Renal cortex interstitium (tissue), 15 donors: ENCODE measurements at places on chromosomes 5 and 9.
A peak's percentile ranks its signal among the peaks of the same experiment; 100 is the strongest.

DNA sequence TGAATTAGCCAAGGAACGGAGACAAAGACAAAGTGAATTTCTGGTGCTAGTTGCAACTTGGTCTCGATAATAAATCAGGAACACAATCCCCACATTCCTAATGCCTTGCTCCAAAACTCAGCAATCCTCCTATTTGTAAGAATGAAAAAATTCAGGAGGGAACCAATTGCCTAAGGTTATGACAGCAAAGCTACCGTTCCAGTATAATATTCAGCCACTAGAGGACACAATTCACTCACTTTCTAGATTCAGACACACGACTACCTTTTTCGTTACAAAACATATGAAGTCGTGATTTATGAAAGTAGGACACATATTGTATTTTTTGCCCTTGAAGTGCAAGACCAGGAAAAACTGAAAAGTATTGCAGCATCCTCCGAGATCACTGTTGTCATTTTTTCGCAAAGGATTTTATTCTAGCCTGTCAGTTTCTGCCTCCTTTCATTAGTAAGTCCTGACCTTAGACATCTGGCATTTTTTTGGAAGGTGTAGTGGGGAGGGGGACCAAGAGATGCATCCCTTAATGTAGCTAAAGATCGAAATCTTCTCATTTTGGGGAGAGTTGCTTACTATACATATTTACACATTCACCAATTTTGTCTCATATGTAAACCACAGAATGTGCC lies 133.1 kb downstream of the DOCK8 start:
- peak; percentile 24 for DNase-seq

GRCh38 chr9:126149661-126150060 lies 177.0 kb upstream of the MVB12B start:
- no peak for DNase-seq

- DNase-seq: no peak
These were observed 175.2 kb upstream of the DAP start for GRCh38 chr5:10936081-10936855.

- DNase-seq: no peak
These were observed 485.1 kb downstream of the CSNK1G3 start for GRCh38 chr5:123997064-123997461.

GRCh38 chr9:26551971-26552370 lies 340.6 kb downstream of the CAAP1 start:
- no peak for DNase-seq

DNA sequence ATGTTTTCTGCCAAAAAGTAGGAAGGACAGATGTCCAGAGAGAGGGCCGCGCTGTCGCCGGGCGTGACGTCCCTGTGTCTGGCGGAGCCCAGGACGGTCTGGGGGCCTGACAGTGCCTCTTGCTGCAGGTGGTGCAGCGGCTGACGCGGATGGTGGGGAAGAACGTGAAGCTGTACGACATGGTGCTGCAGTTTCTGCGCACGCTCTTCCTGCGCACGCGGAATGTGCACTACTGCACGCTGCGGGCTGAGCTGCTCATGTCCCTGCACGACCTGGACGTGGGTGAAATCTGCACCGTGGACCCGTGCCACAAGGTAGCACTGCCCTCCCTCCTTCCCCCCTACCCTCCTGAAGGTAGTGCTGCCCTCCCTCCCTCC lies 7.8 kb downstream of the NELFB start:
- DNase-seq: no peak

DNA sequence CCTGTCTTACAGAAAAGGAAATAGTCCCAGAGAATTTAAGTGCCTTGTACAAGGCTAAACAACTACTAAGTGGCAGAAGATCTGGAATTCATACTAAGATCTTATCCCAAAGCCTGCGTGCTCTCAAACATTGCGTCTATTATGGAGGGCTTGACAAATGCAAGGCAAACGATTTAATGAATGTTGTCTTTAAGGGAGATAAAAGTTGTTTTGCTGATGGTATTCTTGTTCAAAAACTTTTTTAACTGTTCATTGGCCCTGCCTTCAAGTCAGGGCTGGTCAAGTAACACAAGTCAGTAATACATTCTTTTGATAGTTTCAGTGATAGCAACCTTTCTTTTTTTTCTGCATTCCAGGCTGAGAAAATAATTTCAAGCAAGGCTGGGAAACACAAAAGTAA lies 1.7 kb upstream of the SLC38A9 start:
- no peak for DNase-seq

GRCh38 chr5:5505815-5506214 lies 83.3 kb downstream of the ICE1 start:
- no peak for DNase-seq

GRCh38 chr5:6712142-6712576 lies 1.1 kb upstream of the TENT4A start:
- DNase-seq: peak; percentile 16

DNA sequence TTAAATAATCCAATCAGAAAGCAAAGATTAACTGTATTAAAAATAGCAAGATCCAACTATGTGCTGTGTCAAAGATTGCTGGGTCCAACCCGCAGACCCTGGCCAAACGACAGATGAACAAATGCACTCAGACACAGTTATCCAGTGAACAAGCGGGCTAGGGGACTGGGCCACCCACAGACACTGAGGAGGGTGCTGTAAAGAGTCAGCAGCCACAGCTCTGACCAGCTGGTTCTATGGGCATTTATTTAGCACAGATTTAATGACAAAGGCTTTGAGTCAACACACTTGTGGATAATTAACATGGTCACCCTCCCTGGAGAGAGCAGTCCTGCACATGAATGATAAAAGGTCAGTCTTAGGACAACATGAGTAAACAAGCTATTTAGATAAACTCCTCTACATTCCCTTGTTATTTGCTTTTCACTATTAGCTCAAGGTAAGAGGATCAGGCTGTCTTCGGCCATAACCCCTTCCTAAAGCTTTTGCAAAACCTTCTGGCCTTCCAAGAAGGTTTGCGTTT lies 424.9 kb downstream of the HINT1 start:
- DNase-seq: no peak

- DNase-seq: no peak
These were observed 5.8 kb upstream of the RAB14 start for GRCh38 chr9:121207371-121207940.

GRCh38 chr5:10644192-10644591 lies 80.3 kb downstream of the ANKRD33B start:
- no peak for DNase-seq

DNA sequence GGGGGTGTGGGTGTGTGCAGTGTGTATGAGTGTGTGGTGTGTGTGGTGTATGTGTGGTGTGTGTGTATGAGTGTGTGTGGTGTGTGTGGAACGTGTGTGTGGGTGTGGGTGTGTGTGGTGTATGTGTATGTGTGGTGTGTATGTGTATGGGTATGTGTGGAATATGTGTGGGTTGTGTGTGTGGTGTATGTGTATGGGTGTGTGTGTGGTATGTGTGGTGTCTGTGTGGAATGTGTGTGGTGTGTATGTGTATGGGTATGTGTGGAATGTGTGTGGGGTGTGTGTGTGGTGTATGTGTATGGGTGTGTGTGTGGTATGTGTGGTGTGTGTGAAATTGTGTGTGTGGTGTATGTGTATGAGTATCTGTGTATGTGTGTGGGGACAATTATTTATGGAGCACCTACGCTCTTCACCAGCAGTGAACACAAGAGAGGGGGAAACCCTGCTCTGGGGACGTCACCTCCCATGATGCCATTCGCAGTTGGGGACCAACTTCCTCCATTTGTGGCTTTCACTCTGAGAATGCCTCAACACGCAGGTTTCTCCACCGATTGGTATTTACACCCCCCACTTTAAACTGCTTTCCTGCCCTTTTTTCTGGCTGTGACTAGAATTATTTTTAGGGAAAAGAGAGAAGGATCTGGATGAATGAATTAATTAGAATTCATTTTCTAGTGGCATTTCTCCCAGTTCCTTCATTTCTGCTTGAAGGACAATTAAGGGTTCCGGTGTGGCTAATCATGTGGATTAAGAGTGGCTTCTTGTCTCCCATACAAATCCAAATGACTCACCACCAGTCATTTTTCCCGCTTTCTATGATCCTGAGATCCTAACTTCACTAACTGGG lies 238.1 kb downstream of the ROR2 start:
- DNase-seq: no peak

- no peak for DNase-seq
These were observed 41.7 kb upstream of the SLC9A3 start for GRCh38 chr5:565782-566440.

GRCh38 chr5:135008981-135009735 lies 24.9 kb downstream of the PITX1 start:
- no peak for DNase-seq

DNA sequence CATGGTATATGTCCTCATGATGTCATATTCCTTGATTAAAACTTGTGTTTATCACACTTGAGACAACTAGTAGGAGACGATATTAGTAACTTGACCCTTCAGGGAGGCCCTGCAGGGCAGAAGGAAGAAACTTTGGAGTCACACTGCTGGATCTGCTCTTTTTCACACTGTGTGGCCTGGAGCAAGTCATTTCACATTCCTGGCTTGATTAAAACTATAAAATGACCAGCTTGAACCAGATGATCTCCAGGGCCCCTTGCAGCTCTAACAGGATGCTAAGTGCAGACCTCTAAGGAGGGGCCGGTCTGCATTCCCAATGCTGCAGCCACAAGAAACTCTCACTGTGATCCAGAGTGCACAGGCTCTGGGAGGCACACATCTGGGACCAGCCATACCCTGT lies 146.4 kb upstream of the ZNF366 start:
- peak; percentile 13 for DNase-seq

DNA sequence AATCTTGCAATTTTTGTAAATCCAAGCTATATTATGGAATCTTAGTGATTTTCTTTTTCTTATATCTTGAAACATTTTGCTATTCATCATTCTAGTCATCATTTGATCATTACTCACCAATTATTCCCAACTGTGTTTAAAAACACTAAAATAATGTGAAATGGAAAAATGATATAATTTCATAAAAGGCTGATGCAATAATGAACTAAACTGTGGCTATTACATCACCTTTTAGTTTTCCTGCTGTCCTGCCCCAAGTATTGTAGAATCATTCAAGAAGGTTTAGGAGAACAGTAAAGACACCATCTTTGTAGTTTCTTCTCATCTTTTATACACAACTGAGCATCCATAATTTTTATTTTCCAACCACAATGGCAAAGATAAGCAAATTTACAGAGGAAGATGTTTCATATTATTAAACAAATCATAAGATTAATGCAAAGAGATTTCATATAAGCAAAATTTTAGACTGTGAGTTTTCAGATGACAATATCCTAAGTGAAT lies 431.0 kb upstream of the SLC30A5 start:
- DNase-seq: no peak

- DNase-seq: no peak
These were observed 41.3 kb downstream of the AP3B1 start for GRCh38 chr5:78253201-78253600.

- DNase-seq: no peak
These were observed 1170.6 kb upstream of the NUDT12 start for GRCh38 chr5:104733063-104733669.

DNA sequence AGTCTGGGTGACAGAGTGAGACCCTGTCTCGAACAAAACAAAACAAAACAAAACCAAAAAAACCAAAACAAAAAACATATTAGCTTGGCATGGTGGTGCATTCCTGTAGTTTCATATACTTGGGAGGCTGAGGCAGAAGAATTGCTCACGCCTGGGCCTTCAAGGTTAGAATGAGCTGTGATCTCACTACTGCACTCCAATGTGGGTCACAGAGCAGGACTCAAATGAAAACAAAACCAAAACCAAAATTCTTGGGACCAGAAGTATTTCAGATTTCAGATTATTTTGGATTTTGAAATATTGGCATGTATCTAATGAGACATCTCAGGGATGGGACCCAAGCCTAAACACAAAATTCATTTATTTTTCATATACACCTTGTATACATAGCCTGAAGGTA lies 80.2 kb downstream of the TMC1 start:
- DNase-seq: no peak

DNA sequence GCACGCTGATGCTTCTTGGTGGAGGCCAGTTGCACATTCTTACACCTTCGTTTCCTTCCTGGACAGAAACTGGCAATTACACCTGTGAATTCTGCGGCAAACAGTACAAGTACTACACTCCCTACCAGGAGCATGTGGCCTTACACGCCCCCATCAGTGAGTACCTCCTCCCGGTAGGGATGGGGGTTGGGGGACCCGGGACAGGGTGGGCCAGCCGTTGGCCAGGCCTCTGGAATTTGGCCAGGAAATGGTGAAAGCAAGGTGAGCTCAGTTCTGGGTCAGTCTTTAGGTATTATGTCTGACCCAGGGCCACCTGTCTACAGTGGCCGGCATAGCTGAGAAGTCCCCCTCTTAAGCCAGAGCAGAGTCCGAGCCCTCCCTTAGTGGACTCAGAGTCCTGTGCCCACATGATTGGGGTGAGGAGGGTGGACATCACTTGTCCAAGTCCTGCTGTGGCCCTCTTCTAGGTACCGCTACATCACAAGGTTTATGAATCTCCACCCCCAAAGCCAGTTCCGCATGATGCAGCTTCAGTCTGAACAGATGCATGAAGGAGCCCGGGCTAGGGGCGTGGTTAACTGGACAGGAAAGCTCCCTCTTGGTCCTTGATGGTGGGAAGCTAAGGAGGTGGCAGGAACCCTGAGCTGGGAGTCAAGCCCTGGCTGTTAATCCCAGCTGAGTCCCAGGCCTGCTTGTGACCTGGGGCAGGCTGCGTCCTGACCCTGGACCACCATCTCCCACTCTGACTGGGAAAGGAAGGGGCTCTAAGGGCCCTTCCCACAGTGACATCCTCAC lies 61.3 kb downstream of the AMBP start:
- no peak for DNase-seq

GRCh38 chr9:128202648-128203023 lies 543 bp upstream of the DNM1 start:
- DNase-seq: no peak

GRCh38 chr9:89676281-89676680 lies 71.5 kb downstream of the GADD45G start:
- DNase-seq: no peak

- DNase-seq: no peak
These were observed 7.6 kb upstream of the INPP5E start for GRCh38 chr9:136447173-136447778.

DNA sequence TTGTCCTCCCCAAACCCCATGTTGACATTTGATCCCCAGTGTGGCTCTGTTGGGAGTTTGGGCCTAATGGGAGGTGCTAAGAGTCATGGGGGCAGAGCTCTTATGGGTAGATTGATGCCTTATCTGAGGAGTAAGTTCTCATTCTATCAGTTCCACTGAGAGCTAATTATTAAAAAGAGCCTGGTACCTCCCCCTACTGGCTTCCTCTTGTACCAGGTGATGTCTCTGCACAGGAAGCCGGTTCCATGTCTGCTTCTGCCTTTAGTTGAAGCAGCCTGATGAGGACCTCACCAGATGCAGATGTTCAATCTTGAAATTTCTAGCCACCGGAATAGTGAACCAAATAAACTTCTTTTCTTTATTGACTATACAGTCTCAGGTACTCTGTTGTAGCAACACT lies 10.8 kb downstream of the GABRB2 start:
- no peak for DNase-seq

- no peak for DNase-seq
These were observed 438 bp downstream of the NSUN2 start for GRCh38 chr5:6632324-6632887.

GRCh38 chr9:128408963-128409431 lies 11.7 kb upstream of the CERCAM start:
- no peak for DNase-seq

GRCh38 chr9:121222524-121223171 lies 21.0 kb upstream of the RAB14 start:
- DNase-seq: no peak
